ENCODE measurements at places on chromosomes 5 and 9. TPM values are rescaled to one million over a fixed set of nuclear protein-coding genes. Genes with fewer than 3 reads are reported as not detected.

PTAR1 gene
- total RNA-seq: 37.1 TPM

DNA sequence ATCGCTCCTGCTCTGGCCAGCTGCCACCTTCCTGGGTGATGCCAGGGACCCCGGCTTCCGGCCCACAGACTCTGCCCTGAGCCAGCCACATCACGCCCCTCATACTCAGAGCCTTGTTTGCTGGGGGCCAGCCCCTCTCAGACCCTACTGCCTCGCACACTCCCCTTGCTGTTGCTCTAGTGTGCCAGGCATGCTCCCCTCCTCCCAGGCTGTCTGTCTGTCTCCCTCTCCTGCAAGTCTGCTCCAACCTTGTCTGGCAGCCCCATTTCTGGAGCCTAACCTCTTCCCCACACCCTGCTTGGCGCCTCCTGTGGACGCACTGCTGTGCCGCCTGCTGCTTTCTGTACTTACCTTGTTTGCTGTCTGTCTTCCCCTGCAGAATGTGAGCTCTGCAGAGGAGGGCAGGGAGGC is 184.7 kb downstream of the HSPA4 start:
- H3K4me3 ChIP-seq: no peak overlapping the region
- no peaks in the 10 kb centered on the region for H3K27me3 ChIP-seq
- H3K36me3 ChIP-seq: no peaks in the 10 kb centered on the region
- H3K27ac ChIP-seq: no peak overlapping the region
- DNase-seq: no peak

ZNF454 gene
- not detected for total RNA-seq

GRCh38 chr5:133663397-133664054 is 51.2 kb upstream of the FSTL4 start:
- H3K36me3 ChIP-seq: no peaks in the 10 kb centered on the region
- H3K4me1 ChIP-seq: no peaks in the 10 kb centered on the region
- no peak for DNase-seq

RASEF gene
- not detected for total RNA-seq

DNA sequence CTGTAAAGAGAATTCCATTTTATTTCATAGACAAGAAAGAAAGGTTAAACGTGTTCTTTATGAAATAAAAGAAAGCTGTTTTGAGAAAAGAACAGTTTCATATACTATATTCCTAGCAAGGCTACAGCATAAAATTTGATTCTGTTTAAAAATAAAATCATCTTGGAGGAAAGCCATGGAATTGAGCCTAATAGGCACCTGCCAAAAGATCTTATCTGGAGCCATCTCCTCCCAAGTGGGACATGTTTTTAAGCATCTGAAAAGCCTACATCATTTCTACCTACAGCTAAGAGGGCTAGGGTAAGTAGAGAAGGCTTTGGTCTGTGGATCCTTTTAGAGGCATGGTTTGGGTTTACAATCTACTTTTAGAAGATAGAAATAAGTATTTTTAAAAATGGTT is 89.3 kb downstream of the GAS1 start:
- H3K4me3 ChIP-seq: no peak overlapping the region
- H3K36me3 ChIP-seq: no peaks in the 10 kb centered on the region
- no peak for DNase-seq
- H3K27ac ChIP-seq: no peak overlapping the region
- no peaks in the 10 kb centered on the region for H3K4me1 ChIP-seq

SPINK6 gene
- not detected for total RNA-seq

DNA sequence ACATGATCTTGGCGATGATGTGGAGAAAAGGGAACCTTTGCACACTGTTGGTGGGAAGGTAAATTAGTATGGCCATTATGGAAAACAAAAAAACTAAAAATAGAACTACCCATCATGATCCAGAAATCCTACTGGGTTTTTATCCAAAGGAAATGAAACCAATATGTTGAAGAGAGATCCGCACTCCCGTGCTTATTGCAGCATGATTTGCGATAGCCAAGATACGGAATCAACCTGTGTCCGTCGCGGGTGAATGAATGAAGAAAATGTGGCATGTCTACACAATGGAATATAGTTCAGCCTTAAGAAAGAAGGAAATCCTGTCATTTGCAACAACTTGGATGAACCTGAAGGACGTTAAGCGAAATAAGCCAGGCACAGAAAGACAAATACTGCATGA is 84.5 kb downstream of the TTLL11 start:
- no peak overlapping the region for H3K27ac ChIP-seq
- H3K36me3 ChIP-seq: no peaks in the 10 kb centered on the region
- H3K4me1 ChIP-seq: no peaks in the 10 kb centered on the region

Data from activated CD4-positive, alpha-beta T cell treated with anti-CD3 and anti-CD28 coated beads for 36 hours (primary cell).